ENCODE measurements at places on chromosomes 2 and 18.

- peak; percentile 54 for DNase-seq
Observed at GRCh38 chr2:20157193-20157891, 67.6 kb downstream of the SDC1 start.

GRCh38 chr18:44671914-44672313, 8.8 kb upstream of the SETBP1 start:
- DNase-seq: no peak

DNA sequence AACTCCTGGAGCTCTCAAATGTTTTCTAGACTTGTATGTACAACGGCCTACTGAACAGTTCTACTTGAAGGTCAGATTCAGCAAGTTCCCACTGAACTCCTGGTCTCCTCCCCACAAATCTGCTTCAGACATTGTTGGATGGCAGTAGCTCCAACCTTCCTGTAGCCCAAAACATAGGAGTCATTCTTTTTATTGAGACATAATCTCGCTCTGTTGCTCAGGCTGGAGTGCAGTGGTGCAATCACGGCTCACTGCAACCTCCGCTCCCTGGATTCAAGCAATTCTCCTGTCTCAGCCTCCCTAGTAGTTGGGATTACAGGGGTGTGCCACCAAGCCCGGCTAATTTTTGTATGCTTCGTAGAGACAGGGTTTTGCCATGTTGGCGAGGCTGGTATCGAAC, 47.3 kb downstream of the QPCT start:
- no peak for DNase-seq

DNA sequence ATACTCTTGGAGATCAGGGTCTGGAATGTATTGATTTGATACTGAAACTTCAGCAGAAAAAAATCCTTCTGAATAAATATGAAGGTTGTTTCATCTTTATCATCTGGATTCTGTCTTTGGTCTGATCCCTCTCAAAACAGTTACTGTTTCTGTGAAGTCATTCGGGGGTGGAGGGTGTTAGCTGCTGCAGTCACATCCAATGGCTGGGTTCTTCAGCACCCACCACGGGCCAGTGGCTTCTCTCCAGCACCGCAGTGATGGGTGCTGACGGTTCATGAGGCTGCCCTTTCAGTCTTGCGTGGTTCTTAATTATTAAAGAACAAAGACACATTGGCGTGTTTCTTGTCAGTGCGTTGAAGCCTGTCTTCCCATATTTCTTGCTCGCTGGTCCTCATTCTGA, 148.0 kb downstream of the LDLRAD4 start:
- no peak for DNase-seq

GRCh38 chr2:70132244-70133126, 45.2 kb downstream of the PCBP1 start:
- peak; percentile 63 for DNase-seq

- peak; percentile 97 for DNase-seq
Observed at GRCh38 chr2:99662761-99663341, 173.0 kb upstream of the REV1 start.

GRCh38 chr2:138676619-138677021, 103.6 kb downstream of the NXPH2 start:
- DNase-seq: no peak

DNA sequence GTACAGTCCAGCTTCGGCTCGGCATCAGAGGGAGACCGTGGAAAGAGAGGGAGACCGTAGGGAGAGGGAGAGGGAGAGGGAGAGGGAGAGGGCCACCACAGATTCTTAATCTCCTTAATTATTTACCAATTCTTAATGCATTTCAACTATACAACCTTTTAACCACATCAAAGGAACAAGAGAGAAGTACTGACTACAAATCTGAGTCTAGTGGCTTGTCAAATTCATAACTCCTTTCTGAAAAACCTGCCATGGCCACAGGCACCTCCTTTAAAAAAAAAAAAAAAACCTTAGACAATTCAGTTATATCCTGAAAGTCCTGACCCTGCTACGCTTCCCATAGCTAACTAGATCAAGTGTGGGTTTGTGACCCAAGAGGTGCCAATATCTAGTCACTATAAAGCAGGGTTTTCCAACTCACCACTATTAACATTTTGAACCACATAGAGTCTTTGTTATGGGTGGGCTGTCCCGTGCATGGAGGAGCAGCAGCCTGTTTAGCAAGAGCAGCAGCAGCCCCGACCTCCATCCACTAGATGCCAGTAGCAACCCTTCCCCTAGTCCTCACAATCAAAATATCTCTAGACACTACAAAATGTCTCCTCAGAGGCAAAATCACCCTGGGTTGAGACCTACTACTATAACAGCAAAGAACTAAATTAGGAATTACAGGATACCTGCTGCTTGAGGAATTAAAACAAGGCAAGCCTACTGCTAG, 6.8 kb downstream of the ESCO1 start:
- DNase-seq: no peak

GRCh38 chr2:15758848-15759247, 167.2 kb downstream of the DDX1 start:
- DNase-seq: no peak

DNA sequence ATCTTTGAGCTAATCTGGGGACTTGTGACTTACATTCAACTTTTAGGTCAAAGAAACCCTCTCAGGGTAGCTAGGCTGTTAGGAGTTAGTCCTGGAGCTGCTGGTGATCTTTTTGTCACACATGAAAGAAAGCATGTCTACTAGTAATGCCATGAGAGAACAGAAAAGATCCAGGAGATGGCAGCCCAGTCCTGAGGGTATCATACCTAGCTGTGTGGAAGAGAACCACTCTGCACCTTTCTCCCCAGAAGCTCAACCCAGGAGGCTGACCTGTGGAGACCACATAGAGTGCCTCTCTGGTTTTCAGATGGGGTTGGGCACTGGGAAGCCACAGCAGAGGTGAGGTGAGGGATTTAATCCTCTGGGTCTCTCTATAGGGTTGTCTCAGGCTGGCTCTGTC, 460.2 kb upstream of the UBE2E3 start:
- DNase-seq: peak; percentile 18

GRCh38 chr2:20467789-20468548, 21.1 kb downstream of the RHOB start:
- DNase-seq: no peak

- peak; percentile 88 for DNase-seq
Observed at GRCh38 chr2:120729406-120730399, 6.0 kb upstream of the GLI2 start.

GRCh38 chr2:28325567-28326468, 66.8 kb upstream of the FOSL2 start:
- DNase-seq: no peak

- DNase-seq: no peak
Observed at GRCh38 chr2:173572848-173573247, 218.2 kb downstream of the CDCA7 start.

- DNase-seq: peak; percentile 85
Observed at GRCh38 chr18:498931-499775, 1.3 kb downstream of the COLEC12 start.

DNA sequence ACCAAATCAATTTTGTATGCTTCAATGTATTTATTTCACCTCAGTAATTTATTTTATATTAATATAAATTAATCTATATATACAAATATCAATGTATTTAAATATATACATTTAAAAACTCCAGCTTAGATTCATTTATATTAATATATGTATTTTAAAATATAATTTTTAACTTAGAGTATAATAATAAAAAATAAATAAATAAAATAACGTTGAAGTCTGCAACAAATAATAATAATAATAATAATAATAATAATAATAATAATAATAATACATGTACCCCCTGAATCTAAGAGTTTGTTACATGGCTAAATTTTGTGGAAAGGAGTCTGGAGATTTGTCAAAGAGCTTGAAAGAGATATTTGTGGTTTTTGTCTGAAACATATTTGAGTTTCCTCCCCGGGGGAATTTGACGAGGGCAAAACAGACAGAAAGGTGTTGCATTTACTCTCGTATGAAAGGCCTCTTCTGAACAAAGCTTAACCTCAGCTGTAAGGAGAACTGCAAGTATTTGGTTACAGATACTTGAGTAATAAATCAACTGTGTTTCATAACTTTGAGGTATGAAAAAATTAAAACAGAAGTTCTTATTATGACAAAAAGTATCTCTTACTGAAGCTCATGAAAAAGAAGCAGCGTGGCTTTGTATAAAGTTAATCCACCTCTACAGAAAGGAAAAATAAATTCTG, 93.4 kb downstream of the CDH19 start:
- no peak for DNase-seq

GRCh38 chr18:35458677-35459441, 38.9 kb downstream of the INO80C start:
- peak; percentile 79 for DNase-seq

DNA sequence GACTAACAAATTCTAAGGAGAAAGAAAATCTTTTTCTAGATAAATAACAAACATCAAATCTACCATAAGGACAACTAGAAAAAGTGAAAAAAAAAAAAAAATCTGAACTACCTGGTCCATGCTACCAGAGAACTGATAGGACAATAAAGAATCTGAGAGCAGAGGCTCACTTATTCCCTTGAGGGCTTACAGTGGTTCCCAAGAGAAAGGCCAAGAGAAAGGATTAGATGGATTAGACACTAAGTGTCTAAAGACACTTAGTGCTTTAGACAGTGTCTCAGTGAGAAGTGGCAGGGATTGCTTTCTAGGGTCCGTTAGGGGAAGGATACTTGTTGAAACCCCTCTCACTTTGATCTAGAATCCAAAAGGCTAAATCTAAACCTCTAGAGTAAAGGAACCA, 78.2 kb downstream of the COA5 start:
- DNase-seq: no peak

GRCh38 chr2:238103465-238104225, 3.5 kb downstream of the ESPNL start:
- no peak for DNase-seq

DNA sequence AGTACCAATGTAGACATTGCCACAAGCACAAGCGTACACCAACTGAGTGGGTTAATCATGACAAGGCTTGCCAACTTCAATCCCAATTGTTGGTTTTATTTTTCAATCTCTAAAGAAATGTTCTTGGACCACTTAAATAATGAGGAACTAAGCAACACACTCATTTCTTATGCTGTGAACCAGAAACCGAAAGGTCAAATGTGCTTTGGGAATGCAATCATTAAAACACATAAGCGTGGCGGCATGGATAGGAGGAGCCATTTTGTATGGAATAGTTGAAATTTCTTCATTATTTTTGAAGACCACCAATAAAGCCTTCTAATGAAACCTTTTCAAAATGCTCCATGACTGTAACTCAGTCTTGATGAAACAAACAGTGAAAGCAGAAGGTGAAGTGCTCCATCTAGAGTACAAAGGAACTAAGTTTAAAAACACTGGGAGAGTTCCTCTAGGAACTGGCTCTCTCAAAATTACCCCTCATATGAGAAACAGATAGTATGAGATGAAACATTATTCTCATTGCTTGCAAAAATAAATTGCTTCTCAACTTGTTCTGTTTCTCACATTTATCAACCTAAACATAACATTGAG, 113.2 kb upstream of the CHST9 start:
- no peak for DNase-seq

Measured in IMR-90 (cell line).